Stomach (tissue), 19 donors: ENCODE measurements at places on chromosomes 5 and 9. TPM values are rescaled to one million over a fixed set of nuclear protein-coding genes. Genes with fewer than 3 reads are reported as not detected.

Gene ANKRD31
- total RNA-seq = 0.14 TPM

Gene TTC16
- total RNA-seq = not detected

Gene FUT7
- not detected for total RNA-seq

Gene SLC22A4
- total RNA-seq = 6.1 TPM

Gene PHYKPL
- 107 TPM for total RNA-seq

Gene CCDC171
- 3.3 TPM for total RNA-seq

Gene PCDHB8
- total RNA-seq = not detected

Gene CTSV
- not detected for total RNA-seq

Gene PDCD1LG2
- 2.3 TPM for total RNA-seq
